Stimulated activated CD8-positive, alpha-beta memory T cell treated with anti-CD3 and anti-CD28 coated beads, Interleukin-2, amount 100 ng/mL, for 1 hour (primary cell): ENCODE measurements at places on chromosomes 5 and 9.

- no peak for DNase-seq
These were observed 12.4 kb upstream of the UBAC1 start for GRCh38 chr9:135973277-135974219.

DNA sequence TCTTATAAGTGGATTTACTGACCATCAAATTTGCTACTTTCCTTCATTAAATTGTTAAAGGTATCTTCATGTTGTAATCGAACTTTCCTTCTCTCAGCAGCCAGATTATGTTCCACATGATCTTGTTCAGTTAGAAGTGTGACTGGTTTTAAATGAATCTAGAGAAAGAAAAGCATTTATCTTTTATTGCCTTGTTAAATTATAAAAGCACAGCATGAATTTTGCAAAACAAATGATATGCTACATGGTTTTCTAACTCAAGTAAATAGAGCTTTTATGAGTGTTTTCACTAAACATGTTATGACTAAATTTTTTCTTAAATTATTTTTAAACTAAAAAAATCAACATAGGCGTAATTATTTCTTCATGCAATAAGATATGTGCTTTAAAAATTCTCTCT lies 34.1 kb downstream of the ACOT12 start:
- DNase-seq, result no peak

DNA sequence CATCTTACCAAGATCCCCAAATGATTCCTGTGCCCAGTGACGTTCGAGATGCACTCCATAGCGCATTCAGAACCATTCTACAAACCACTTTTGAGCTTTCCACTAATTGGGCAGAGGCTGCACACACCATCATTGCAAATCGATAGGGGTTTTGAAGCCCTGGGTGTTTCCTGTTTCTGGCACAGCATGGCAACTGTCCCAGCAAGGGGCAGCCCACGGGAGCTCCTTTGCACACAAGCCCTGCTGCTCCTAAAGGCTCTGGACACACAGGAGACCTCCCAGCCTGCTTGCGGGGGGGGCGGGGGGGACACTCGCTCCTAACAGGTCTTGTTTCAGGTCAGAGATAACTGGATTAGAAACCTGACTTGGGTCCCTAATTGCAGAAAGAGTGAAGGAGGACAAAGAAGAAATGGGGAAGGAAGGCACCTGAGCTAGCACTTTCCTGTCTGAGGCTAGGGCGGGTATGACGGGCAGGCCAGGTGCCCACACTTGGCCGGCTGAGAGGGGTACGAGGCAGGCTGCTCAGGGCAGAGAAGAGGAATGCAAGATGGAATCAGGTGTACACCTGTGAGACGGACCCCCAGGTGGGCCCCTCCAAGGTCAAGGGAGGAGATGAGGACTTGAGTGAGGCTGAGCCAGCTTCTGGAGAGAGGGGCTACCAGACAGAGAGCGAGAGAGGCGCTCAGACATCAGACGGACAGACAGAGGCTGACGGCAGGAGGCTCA lies 820 bp downstream of the FBP1 start:
- DNase-seq, result no peak

- no peak for DNase-seq
These were observed 193.6 kb upstream of the ANKRD55 start for GRCh38 chr5:56426693-56427092.

DNA sequence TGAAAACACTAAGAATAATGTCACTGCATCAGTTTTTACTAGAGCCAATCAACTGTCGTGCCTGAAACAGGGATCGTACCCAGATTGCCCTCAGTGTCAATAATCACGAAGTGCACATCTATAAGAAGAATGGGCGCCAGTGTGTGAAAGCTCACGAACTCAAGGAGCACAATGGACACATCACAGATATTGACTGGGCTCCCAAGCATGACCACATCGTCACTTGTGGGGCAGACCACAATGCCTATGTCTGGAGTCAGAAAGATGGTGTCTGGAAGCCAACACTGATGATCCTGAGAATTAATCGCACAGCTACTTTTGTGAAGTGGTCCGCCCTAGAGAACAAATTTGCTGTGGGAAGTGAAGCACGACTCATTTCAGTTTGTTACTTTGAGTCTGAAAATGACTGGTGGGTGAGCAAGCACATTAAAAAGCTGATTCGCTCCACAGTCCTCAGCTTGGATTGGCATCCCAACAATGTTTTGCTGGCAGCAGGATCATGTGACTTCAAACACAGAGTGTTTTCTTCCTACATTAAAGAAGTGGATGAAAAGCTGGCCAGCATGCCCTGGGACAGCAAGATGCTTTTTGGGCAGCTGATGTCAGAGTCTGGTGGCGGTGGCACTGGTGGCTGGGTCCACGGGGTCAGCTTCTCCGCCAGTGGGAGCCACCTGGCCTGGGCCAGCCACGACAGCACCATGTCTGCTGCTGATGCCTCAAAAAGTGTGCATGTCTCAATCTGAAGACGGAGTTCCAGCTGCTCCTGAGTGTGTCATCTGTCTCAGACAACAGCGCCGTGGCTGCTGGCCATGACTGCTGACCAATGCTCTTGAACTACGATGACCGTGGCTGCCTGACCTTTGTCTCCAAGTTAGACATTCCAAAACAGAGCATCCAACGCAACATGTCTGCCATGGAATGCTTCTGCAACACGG lies 32.2 kb downstream of the NSA2 start:
- no peak for DNase-seq

DNA sequence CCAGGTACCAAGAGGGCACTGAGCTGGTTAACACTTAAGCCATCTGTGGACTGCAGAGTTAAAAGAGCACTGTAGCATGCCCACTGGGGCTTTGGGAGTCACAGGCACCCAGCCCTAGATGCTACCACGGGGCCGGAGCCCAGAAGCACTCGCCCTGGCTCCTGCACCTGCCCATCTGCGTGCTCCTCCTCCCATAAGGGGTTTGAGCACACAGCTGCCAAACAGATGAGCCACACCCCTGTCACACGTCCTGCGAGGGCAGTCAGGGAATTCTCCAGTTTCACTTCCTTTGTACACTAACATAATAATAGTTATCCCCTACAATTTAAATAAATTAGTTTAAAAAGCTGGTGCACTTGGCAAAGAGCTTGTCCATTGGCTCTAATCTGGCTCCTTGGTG lies 4.5 kb upstream of the PCA3 start:
- no peak for DNase-seq

DNA sequence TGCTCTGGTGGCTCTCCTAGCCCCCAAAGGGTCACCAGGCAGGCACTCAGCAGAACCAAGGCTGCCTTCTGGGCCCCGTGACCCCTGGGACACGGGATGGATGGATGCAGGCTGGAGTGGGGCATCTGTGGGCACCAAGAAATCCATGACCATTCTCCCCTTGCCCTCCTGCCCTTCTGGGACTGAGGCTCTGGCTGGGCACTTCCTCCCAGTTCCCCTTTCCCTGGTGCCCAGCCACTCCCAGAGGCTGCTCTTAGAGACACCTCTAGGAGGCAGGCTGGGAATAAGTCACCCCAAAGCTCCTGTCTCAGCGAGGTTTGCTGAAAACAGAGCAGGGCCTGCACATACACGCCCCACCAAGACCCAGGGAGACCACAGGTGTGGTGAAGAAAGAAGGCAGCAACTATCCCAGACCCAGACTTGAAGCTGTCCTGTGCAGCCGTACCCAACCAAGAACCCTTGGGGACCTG lies 943 bp downstream of the STING1 start:
- DNase-seq, result no peak

DNA sequence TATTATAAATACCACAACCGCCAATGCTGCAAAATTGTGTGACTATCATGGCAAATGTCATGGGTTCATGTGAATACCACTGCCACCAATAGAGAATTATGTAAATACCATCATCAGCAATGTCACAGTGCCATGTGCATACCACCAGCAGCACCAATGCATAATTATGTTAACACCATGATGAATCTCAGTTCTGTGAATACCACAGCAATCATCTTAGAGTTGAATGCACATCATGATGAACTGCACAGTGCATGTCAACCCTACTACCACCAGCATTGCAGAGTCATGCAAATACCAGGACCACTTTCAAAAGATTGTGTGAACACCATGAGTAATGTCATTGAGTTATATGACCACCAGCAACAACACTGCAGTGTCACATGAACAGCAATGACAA lies 63.2 kb downstream of the SHC3 start:
- DNase-seq, result no peak

GRCh38 chr5:54518818-54519508 lies 1.4 kb downstream of the SNX18 start:
- DNase-seq, result no peak

DNA sequence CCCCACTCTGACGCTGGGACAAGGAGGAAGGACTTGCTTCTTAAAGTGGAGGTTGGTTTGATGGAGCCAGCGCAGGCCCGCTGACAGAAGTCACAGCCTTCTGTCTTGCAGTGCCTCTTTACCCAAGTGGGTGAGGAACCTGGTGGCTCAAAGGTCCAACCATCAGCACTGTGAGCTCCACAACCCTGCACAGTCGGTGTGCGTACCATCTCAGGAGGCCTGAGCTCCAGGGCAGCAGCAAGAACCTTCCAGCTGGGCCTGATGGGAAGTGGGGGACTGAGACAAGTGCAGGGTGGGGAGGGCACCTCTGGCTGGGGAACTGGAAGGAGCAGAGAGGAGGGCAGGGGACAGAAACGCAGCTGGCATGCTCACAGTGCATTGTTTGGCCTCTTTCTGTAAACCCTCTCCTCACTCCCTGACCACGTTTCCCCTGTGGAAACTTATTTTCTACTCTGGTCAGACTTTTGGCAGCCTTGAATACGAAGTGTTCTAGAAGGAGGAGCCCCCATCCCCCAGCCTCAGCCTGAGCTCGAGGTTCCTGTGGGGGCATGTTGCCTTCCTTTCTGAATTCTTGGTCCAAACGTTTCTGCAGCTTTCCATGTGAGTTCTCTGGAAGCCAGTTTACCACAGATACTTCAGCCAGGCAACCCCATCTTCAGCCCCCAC lies 178.5 kb upstream of the PITX1 start:
- no peak for DNase-seq

DNA sequence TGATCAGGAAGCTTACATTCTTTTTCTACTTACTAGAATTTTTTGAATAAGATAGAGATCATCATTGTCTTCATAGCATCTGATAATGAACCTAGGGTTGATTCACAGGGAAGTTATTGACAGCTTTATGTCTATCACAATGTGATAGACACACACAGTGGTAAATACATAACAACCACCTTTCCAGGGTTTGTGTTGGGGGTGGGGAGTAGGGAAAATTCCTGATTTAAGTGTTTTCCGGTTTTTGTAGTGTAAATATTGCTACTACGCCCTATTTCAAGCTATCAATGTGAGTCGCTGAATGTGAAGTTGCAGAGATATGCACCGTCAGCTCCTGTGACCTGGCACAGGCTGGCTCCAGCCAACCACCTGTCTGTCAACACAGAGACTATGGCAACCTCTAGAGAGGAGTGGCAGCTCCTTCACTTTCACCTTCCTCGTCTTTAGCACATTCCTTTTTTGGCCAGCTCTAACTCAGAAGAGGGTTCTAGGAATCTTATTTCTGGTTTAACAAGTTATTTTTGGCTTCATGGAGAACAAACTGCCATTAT lies 224.9 kb downstream of the MAT2B start:
- DNase-seq, result no peak

DNA sequence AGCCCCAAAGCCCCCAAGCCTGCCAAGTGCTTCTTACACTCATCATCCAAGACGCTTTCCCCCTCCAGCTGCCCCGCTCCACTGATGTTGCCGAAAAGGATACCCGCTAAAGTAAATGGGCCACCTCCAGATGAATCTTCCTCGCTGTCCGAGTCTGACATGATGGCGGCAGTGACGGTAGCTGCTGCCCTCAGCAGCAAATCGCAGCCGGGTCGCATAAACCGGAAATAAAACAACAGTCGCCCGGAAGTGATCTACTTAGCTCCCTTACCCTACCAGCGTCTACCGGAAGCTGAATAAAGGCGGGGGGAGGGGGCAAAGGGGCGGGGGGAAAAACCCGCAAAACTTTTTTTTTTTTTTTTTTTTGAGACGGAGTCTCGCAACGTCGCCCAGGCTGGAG lies at the start of gene TAF1L:
Gene TAF1L (minus strand): TSS at position 308 of the 400 bp plus-strand sequence. CDS start 90 bp downstream, at position 218.
- DNase-seq, result no peak

- DNase-seq, result no peak
These were observed 282.7 kb upstream of the POU5F2 start for GRCh38 chr5:94024101-94024500.

DNA sequence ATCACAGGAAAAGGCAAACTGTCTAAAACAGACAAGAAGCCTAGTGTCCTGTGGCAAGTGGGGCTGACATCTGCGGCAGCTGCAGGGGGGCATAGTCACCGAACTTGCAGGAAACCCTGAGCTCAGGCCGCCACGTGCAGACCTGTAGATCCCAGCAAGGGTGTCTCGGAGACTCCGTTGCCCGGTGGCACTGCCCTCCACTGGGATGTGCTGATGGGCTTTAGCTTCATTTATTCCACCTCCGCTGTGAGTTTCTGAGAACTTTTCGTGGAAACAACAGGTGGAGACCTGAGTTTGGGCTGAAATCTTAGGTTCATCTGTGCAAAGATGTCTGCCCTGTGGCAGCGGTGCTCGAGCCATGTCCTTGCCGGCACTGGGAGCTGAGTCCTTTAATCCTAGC lies 22.1 kb downstream of the CEP72 start:
- DNase-seq, result no peak

- DNase-seq, result no peak
These were observed 176.6 kb downstream of the ZNF462 start for GRCh38 chr9:107039542-107039941.

- no peak for DNase-seq
These were observed 225.4 kb downstream of the MTRR start for GRCh38 chr5:8094304-8094703.

GRCh38 chr9:4011054-4011453 lies 288.8 kb downstream of the GLIS3 start:
- DNase-seq, result no peak

GRCh38 chr5:179762079-179762780 lies 29.6 kb downstream of the MAML1 start:
- DNase-seq, result no peak

- DNase-seq, result no peak
These were observed 46.8 kb upstream of the KIAA1958 start for GRCh38 chr9:112439825-112440224.

- DNase-seq, result no peak
These were observed 2.4 kb downstream of the ANXA6 start for GRCh38 chr5:151154931-151155774.

- DNase-seq, result no peak
These were observed 548.1 kb upstream of the C9orf72 start for GRCh38 chr9:28121366-28121765.

- DNase-seq, result no peak
These were observed 10.3 kb upstream of the RANBP3L start for GRCh38 chr5:36311956-36312355.

DNA sequence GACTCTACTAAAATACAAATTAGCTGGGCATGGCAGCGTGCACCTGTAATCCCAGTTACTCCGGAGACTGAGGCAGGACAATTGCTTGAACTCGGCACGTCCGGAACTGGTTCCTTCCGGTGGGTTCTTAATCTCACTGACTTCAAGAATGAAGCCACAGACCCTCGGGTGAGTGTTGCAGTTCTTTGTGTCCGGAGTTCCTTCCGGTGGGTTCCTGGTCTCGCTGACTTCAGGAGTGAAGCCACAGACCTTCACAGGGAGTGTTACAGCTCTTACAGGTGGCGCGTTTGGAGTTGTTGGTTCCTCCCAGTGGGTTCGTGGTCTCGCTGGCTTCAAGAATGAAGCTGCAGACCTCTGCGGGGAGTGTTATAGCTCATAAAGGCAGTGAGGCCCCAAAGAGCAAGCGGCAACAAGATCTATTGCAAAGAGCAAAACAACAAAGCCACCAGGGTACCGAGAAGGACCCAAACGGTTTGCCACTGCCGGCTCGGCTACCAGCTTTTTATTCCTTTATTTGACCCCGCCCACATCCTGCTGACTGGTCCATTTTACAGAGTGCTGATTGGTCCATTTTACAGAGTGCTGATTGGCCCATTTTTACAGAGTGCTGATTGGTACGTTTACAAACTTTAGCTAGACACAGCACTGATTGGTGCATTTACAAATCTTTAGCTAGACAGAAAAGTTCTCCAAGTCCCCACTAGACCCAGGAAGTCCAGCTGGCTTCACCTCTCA lies 28.6 kb upstream of the SLC6A19 start:
- DNase-seq, result no peak
